ENCODE measurements at places on chromosomes 12 and 14.

DNA sequence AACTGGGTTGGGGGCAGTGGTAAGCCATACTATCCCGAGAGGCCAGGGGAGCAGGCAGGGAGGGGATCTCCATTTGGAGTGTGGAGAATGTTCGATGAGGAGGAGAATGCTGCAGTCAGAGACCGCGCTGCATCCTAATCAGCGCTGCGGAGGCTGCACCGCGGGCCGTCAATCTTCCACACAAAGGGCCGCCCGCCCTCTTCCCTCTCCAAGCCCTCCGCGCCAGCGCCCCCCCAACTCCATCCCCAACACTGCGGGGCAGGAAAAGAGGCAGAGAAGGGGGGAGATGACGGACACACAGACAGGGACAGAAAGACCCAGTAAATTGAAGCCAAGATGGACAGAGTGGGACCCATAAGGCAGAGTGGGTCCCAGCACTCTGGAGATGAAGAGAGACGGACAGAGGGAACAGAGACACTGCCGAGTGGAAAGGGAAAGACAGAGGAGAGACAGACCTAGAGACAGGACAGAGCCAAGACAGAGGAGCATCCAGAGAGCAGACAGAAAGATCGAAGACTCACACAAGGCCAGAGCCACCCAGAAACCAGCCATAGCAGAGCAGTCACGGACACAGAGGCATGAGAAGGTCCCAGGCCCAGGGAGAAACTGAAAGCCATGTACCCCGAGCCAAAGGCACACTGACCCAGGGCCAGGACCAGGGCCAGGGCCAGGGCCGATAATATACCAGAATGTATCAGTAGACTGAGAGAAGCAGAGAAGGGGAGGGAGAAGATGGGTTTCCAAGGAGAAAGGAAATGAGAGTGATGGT, 3.5 kb downstream of the CISTR start:
- DNase-seq: no peak

- DNase-seq: no peak
Measured at GRCh38 chr14:89294060-89294459, 123.0 kb downstream of the FOXN3 start.

DNA sequence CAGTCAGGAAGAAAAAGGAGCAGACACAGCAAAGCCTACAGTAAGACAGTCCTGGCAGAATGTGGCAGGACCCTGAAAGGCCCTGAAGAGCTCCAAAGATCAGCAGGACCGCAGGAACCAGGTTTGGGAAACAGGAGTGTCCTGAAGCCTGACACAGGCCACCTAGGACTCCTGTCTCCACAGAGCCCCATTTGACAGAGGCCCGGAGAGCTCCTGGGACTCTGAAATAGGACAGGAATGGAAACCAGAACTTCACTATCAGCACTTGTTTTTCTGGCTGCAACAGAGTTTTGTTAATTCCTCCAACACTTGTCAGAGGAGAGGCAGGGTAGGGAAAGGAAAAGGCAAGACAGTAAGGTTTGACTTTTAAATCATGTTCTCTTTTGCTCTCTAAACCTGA, 12.9 kb downstream of the STXBP6 start:
- no peak for DNase-seq

GRCh38 chr14:84646786-84647500, 883.0 kb upstream of the FLRT2 start:
- no peak for DNase-seq

- DNase-seq: peak; percentile 66
Measured at GRCh38 chr12:63787306-63787705, 7.6 kb downstream of the RXYLT1 start.

DNA sequence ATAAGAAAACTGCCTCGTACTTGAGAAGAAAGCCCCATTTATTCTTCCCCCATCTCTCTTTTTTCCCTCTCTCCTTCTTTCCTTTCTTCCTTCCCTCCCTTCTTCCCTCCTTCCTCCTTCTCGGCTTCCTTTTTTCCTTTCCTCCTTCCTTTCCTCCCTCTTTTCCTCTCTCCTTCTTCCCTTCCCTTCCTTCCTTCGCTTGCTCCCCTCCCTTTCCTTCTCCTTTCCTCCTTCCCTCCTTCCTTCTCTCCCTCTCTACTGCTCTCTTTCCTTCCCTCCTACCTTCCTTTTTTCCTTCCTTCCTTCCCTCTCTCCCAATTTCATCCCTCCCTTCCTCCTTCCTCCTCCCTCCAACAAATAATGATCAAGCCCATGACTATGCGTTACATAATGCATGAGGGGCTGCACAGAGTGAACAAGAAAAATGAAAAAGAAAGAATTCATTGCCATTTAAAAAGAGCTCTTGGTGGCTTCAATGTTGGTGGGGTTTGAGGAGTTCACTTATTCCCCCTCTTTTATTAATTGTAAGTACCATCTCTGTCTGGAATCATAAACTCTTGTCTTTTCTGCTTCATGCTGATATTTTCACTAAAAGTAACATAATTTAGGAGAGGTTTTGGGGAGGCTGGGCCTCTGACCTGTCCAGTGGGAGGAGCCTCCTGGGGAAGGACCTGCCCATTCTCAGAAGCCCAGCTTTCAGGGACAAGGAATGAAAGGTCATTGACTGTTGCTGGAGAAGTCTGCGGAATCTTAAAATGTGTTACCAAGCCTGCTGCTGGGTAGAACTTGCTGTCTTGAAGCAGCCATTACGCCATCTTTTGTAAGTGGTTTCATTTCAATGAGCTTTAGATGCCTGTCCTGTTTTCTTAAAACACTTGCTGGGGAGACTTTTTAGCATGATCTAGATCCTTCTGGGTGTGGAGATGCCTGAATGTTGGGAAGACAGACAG, 144.3 kb downstream of the CHST11 start:
- DNase-seq: no peak

DNA sequence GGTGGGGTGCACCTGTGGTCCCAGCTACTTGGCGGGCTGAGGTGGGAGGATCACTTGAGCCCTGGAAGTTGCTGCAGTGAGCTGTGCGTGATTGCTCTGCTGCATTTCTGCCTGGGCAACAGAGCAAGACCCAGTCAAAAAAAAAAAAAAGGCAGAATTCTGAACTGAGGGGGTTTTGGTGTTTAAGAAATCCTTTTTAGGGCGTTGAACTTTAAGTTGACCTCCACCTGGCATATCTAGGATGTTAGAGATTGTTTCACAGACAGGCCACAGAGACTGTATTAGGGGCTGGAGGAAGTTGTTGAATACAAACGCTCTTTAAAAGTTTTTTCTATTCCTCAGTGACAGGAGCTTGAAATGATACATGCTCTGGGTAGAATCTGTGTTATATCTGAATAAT, 60.5 kb downstream of the FBXW8 start:
- no peak for DNase-seq

- DNase-seq: no peak
Measured at GRCh38 chr12:78038986-78039385, 208.3 kb downstream of the NAV3 start.

DNA sequence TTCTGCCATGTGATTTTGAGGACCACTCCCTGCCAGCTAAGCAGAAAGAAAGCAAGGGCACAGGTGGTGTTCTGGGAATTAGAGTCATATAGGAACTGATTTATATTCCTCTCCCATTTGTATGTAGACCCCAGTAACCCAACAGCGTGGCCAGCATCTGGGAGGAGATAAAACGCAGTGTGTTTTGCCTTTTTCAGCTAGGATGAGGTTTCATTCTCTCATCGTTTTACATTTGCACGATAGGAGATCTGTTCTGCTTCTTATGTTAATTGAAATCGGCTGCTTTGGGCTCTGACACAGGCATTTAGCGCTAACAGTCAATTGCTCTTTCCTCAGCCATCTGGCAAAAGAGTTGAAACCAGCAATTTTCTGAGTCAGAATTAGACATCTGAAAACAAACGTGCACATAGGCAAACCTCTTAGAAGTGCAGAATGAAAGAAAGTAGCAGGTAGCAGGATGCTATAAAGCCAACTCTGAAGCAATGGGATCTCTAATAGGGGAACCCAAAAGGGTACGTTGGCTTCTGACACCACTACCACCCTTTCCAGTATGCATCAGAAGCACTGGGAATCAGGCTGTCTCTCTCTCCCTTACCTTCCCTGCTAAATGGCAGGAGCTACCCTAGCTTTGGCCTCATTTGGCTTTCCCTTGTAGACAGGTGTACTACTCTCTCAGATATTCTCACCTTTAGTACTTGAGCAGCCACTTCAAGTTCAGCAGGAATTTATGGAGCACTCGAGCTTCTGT, 219.1 kb downstream of the PHLDA1 start:
- peak; percentile 94 for DNase-seq

GRCh38 chr12:115322275-115322674, 638.3 kb upstream of the TBX3 start:
- peak; percentile 93 for DNase-seq

DNA sequence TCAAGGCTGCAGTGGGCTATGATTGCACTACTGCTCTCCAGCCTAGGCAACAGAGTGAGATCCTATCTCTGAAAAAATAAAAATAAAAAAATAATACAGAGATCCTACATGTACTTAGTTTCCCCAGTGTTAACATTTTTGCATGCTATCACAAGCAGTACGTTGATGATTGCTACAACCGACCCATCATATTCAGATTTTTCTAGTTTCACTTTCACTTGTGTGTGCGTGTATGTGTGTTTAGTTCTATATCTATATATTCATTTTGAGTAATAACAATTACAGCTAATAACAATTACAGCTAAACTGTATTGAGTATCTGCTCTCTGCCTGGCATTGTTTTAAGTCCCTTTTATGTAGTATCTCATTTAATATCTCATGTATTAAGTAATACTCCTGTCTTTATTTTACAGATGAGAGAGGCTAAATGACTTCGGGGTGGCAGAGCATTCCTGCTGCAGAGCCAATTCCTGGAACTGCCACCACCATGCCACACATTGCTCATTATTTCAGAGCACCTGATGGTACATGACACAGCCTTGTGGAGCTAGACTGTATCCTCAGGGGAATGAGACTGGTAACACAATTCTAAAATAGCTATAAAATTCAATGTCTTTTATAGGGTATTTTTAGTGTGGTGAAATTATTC, 153.1 kb downstream of the BCAT1 start:
- DNase-seq: no peak

DNA sequence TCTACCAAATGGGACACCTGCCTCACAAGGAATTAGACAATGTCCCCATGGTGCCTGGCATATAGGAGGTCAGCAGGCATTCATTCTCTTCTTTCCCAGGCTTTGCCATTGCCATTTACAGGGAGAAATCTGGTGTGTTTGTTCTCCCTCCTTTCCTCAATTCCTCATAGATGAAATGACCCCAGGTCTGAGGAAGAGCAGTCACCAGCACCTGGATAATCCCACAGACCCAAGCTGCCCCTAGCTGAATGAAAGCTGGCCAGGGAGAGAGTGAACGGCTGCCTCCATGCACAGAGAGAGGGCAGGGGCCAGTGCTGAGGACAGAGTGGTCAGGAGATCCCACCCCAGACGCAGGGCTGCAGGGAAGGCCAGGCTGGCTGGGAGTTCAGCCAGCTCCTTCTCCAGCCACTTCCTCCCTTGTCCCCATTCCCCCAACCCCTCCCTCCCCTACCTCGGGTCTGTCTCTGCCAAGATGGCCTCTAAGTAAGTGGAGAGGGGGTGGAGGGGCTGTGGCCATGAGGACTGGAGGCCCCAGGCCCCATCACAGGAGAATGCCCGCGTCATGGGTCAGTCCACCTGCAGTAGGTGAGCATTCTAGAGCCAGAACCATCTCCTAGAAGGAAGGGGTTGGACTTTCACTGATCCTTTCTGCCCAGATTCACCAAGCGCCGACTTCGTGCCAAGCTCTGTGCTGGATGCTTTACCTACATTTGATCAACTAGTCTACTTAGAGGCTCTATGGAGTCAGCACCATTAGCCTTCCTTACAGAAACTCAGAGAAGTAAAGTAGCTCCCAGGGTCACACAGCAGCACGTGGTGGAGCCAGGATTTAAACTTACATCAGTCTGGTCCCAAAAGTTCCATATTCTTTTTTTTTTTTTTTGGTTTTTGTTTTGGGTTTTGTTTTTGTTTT, 2.0 kb upstream of the KRT4 start:
- no peak for DNase-seq

- peak; percentile 34 for DNase-seq
Measured at GRCh38 chr12:22702690-22703089, 77.7 kb downstream of the ETNK1 start.

GRCh38 chr12:78562368-78563205, 302.0 kb upstream of the SYT1 start:
- DNase-seq: peak; percentile 53

DNA sequence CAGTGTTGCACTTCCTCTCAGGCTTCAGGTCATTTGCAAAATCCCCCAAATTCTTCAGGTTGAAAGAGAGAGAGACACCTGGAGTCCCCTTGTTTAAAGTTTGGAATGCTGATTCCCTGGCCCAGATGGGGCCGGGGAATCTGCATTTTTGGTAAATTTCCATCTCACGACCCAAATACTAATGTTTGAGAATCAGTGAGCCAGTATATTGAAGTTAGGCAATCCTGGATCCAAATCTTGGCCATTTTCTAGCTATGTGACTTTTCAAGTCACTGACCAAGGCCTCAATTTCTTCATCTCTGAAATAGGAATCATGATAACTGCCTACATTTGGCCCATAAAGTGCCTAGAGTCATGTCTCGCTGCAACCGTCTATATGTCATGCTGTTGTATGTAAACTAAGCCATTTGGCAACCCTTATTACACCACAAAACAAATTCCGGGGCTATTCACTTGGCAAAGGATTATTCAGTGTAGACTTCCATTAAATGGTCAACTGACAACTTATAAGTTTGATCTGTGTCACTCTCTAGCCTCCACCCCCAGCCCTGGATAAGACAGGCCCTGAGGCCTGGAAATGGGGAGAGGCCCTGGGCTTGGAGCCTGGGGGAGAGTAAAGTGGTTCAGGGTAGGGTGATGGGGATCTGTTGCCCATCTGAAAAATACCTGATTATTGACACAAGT, 3.7 kb upstream of the ZFP36L1 start:
- no peak for DNase-seq

GRCh38 chr14:76101391-76102379, 50.0 kb upstream of the GPATCH2L start:
- peak; percentile 25 for DNase-seq

- no peak for DNase-seq
Measured at GRCh38 chr12:39393179-39393578, 49.7 kb downstream of the KIF21A start.

DNA sequence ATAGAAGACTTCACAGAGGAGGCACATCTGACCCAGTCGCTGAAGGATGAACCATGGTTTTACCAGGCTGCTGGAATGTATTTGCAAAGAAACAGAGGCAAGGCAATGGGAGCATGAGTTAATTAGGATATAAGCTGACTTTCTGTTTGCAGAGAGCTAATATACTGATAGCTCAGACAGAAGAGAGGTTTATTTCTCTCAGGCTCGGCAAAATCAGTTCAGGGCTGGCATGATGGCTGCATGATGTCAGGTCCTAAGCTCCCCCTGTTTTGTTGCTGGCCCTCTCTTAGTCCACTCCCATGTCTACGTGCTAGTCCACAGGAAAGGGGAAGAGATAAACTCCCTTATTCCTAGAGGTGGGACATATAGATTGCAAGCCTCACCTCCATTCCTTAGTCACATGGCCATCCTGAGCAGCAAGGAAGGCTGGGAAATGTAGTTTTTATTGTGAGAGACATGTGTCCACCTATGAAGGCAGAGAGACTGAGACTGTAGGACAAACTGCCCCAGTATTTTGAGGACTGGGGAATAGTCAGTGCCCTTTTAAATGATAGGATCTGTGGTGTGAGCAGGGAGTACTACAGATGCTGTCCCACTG, 224.5 kb downstream of the VRK1 start:
- no peak for DNase-seq

Measured in fibroblast of mammary gland (primary cell).